Hematopoietic multipotent progenitor cell treated with erythropoietin and hydrocortisone succinate and interleukin-3 and kit ligand, for 15 days (in vitro differentiated cells): ENCODE measurements at places on chromosomes 7 and 10.

GRCh38 chr7:83937930-83938329, 256.7 kb downstream of the SEMA3A start:
- no peak for DNase-seq

DNA sequence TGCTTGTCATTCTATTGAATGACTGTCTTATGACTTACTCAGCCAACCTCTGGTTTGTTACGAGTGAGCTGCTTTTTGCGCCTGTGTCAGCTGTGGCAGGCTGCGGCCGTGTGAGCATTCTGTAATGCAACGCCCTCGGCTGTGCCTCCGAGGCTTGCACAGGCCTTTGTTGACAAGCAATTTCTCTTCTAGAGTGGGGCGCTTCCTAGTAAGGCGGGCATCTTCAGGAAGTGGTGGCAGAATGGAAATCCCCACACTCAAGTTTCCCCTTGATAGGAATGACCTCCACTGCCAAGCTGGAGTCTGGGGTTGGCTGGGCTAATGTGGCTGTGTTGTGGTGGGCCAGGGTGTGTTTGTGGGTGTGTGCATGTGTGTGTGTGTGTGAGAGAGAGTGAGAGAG, 20.2 kb upstream of the TMEM178B start:
- DNase-seq, result no peak

GRCh38 chr10:100518761-100519241, 860 bp downstream of the SEC31B start:
- peak; percentile 63 for DNase-seq

GRCh38 chr7:50558294-50559053, 6.7 kb downstream of the DDC start:
- DNase-seq, result no peak

- no peak for DNase-seq
These were observed 563.4 kb downstream of the ACTR3B start for GRCh38 chr7:153322991-153323390.

- no peak for DNase-seq
These were observed 328.2 kb downstream of the GLRX3 start for GRCh38 chr10:130464426-130464825.

DNA sequence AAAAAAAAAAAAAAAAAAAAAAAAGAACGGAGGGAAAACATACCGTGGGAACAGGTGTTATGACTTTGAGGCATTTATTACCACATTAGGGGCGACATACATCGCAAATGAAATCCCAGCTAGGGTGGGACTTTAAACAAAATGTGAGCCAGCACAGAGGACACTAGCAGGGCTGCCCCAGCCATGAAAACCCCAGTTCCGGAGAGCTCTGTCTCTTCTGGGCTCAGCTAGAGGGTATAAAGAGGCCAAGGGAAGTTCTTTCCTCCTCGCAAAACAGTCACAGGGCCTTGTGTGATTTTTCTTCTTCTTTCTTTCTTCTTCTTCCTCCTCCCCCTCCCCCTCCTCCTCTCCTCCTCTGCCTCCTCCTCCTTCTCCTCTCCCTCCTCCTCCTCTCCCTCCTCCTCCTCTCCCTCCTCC, 59.9 kb upstream of the ECHDC3 start:
- DNase-seq, result no peak

DNA sequence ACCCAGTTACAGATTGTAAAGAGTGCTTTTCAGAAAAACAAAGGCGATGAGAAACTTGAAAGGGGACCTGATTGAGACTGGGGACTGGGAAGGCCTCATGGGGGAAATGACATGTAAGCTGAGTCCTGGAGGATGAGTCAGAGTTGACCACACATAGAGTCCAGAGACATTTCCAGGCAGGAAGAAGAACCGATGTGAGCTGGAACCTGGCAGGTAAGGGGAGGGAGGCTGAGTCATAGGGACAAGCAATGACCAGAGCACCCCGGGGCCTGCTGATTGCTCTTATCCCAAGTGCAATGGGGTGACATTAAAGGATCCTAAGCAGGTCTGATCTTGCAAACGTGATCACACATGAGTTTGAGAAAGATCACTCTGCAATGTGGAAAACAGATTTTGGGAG, 11.7 kb downstream of the TLL2 start:
- DNase-seq, result no peak

GRCh38 chr7:110600956-110601355, 490.0 kb upstream of the LRRN3 start:
- no peak for DNase-seq
